ENCODE measurements at places on chromosomes 1 and 21.

GRCh38 chr1:169465281-169465680, 20.5 kb downstream of the SLC19A2 start:
- DNase-seq = no peak

- DNase-seq = no peak
Measured at GRCh38 chr1:68442822-68443556, 6.8 kb downstream of the RPE65 start.

GRCh38 chr21:44526096-44526997, 13.6 kb downstream of the KRTAP10-1 start:
- DNase-seq = no peak

- DNase-seq = no peak
Measured at GRCh38 chr21:29152916-29153315, 22.5 kb downstream of the MAP3K7CL start.

DNA sequence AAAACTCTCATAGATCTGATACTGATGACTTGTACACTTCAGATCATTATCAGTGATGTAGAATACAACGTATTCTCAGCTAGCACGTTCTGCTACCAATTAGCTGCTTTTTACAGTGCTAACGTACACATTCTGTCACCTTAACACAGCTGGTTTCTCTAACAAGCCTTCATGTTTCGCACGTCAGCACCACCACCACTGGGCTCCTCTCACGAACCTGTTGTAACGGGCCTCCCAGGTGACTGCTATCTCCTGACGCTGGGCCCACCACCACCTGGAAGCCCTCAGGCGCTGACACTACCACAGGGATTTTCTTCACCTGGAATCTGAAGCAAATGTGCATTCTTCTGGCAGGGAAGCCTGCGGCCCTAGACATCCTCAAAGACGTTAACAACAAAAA, 19.8 kb downstream of the TOMM20 start:
- DNase-seq = no peak

- no peak for DNase-seq
Measured at GRCh38 chr1:14983277-14983676, 170.3 kb upstream of the TMEM51 start.

GRCh38 chr1:170397061-170397460, 134.9 kb upstream of the GORAB start:
- DNase-seq = no peak

Data from large intestine (tissue), 12 donors.